ENCODE measurements at places on chromosomes 3 and 15.

GRCh38 chr3:119524931-119525662 lies 26.8 kb downstream of the TIMMDC1 start:
- no peak for DNase-seq

DNA sequence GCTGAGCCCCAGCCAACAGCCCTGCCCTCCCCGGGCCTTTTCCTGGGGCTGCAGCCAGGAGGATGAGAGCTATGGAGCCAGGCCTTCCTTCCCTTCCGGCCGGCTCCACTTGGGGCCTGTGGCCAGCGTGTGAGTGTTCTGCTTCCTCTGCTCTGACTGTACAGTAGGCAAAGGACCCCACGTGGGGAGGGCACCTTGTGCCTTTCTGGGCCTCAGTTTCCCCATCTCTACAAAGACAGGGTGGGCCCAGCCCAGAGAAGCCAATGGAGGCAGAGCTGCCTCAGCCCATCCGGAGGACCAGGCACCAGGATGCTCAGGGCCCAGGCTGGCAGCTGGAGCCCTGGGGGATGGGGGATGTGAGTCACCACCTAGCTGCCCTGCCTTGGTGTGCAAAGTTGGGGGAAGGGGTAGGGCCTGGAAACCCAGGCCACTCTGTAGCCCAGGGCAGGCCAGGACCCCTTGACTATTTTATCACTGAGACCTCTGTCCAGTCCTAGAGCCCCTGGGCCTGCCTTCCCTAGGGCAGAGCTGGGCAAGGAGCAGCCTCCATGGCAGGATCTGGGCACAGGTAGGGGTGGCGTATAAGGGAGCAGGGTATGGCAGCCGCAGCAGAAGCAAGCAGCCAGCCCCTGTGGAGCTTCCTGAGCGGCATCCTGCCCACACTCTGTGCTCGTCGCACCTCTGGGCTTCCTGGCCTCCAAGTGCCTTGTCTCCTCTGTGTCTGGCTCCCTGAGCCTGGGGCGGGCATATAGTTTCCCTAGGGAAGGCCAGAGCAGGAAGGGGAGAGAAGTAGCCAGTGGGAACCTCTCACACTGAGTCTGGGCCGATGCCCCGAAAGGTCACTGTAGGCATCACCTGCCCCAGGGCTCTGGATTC lies 1.8 kb downstream of the PSTPIP1 start:
- DNase-seq, result no peak

DNA sequence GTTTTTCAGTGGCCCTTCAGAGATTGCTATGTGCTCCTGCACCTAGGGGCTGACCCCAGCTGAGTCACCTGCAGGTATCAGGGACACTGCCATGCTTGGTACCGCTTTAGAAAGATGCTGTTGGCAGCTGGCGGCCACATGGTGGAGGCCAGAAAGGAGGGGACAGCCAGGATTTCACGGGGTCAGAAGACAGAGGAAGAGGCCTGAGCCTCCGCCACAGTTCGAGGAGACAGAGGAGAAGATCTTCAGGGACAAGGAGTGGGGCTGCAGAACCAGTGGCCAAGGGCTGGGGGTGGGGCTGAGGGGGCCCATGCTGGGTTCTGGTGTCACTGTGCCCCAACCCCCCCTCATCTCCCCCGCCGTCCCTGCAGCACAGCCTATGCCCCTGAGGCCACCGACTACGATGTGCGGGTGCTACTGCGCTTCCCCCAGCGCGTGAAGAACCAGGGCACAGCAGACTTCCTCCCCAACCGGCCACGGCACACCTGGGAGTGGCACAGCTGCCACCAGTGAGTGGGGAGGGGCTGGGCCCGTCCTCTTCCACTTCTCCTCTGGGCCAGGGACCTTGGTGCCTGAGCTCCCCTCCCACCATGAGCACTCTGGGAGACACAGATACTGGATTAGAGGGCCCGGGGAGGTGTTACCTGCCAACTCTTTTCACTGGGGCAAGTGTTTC lies 19.9 kb downstream of the LOXL1 start:
- no peak for DNase-seq

DNA sequence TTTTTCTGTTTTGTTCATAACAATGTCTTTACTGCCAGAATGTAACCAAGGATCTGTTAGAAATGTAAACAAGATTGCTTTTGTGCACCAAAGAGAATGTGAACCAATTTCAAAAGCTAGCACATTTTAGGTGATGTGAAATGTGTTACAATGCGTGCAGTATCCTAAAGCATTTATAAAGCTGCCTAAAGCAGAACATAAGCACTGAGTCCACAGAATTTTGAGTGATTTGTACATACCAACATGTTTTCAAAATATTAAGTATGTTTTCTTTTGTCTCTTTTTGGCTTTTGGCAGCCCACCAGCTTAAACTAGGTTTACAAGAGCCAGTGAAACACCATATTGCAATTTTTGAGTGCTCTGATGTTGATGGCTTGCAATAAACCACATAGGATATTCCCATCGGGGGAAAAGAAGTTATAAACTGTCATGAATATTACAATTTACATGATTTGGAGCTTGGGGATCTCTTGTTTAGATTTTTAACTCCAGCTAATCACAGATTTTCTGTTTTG lies 364.0 kb downstream of the ZIC1 start:
- no peak for DNase-seq

GRCh38 chr3:138441256-138441655 lies 6.8 kb downstream of the ESYT3 start:
- DNase-seq, result no peak

DNA sequence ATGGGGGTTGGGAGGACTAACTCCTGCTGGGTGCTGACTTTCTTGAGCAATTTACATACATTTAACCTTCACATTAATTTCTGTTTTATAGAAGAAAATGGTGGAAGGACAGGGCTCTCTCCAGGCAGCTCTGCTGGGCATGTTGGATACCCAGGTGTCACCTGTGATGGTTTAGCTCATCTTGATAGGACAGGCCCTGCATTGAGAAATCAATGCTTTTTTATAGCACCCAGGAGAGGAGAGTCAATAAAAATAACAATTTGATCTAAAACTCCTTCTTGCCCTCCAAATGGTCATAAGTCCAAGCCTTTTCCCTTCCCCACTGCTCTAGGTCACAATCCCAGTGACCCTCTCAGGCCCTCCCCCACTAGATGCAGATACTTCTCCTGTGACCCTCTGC lies 48.3 kb upstream of the RBP1 start:
- DNase-seq, result no peak

DNA sequence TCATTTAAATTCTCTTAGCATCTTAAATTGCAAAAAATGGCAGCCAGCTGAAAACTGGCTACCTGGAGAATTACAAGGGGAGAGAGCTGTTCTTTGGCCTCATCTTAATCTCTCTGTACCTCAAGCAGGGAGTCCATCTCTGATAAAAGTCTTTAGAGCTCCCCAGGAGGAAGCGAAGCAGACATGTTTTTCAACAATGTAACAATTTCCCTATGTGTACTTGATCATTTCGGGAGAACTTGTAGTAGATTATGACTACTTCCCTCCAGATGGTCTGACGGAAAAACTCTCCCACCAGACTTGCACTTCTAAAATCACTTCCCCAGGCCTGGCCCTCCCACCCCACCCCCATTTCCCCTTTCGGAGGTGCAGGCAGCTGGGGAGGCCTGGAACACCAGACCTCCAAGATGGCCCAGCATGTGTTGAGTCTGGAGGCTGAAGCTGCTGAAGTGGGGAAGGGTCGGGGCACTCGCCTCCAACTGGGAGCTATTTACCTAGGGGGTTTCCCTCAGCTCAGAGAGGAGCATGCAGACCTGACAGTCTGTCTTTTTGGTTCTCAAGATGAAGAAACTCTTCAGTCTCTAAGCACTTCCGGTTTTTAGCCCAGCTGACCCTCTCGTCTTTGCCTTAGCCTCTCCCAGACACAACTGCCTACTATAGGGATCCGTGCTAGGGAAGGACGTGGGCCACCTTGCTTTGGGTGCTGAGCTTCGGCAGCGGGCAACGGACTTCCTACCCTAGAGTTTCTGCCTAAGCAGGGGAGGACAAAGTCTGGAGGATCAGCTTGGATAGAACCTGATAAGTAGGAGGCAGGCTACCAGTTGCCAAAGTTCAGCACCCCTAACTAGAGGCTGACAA lies 164.0 kb upstream of the TBL1XR1 start:
- DNase-seq, result no peak

GRCh38 chr15:33671456-33671855 lies 296.8 kb upstream of the CHRM5 start:
- DNase-seq, result no peak

DNA sequence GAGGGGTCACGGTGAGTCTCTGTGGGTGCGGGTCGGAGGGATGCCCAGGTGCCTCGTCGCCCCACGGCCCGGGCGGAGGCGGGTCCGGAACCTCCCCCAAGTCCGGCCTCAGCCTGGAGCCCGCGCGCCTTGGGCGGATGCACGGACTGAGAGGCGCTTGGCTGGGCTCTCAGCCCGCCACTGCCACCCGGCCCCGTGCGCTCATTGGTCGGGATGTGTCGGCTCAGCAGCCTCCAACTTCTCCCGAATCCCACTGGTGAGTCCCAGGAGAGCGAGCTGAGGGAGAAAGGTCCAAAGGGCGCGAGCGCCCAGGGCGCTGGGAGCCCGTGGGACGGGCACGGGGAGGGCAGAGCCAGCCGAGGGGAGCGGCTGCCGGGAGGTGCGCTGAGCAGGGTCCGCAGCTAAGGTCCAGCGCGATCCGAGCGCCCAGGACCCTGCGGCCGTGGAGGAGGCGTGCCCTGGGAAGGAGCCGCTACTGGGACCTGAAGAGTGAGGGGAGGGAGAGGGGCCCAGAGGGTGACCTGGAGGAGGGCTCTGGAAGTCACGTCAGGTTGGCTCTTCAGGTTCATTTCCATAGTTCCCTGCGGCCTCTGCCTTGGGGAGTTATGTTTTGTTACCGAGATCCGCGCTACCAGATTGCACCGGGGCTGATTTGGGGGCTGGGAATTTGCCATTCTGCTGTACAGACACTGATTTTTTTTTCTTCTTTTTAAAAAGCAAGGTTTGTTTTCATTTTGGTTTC lies at the start of gene MME:
MME (plus strand) TSS at position 574 of the 742 bp plus-strand sequence. CDS start 3,849 bp downstream, outside the sequence.
- DNase-seq, result no peak

DNA sequence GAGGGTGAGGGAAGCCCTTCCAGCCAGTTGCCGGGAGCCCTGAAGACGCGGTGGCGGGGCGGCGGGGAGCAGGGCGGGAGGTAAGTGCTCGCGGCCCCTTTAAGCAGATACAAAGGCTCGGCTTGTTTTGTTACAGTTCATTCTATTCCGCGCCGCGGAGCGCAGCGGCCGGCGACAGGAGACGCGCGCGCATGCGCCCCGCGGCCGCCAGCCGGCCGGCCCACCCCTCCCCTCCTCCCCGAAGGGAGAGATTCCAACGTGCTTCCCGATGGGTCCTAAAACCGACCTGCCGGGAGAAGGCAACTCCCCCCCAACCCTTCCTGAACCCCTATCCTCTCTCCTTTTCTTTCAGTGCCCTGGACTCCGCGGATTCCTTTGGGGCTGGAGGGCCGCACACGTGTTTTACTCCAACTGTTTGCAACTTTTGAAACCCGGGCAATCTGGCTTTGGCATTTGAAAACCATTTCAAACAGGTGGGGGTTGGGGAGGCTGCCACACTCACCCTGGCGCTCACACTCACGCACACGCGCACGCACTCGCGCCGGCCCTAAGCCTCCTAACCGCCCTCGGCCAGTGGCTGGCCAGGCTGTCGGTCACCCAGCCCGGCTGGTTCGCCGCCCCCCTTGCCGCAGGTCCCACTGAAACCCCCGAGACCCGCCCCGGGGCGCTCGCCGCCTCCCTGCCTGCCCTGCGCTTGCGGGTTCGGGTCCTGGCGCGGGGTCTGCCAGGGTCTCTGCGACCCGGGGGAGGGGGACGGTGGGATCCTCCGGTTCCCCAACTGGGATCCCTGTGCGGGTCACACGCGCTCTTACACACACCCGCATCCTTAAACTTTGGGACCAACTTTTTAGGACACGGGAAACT lies at the start of gene MAGI1:
MAGI1 (minus strand) TSS at position 193 of the 864 bp plus-strand sequence. CDS start 610 bp downstream, outside the sequence.
- DNase-seq, result peak; percentile 80

DNA sequence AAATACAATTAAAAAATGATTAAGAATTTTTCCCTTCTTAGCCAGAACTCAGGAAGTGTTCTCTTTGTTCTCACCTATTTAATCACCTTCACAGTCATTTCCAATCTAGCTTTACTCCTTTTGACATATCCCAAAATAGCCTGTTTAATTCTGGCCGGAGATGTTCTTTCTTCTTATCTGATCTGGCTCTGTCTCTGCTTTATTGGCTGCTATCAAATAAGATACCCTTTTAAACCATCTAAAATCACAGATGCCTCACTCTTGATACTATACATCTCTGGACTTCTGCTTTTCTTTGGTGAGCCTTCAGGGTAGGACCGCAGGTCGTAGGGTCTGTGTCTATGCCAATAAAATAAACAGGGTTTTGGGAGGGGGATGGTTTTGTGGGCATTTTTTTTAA lies 319.2 kb upstream of the SEMA6D start:
- DNase-seq, result no peak

DNA sequence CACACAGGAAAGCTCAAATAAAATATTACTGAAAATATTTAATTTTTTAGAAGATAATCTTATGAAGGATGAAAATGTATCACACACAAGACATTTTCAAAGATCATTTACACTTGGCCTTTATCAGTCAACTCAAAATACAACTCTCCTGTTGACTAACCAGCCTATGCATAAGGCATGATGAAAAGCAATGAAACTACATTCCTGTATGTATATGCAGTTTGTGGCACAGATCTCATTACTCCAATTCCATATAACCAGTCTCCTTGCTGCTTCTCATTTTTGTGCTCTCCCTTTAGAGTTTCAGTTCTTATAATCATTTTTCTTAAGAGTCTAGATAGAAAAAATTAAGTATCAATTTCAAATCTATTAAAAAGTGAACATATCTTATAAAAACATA lies 25.8 kb downstream of the AQR start:
- DNase-seq, result no peak

GRCh38 chr3:61946570-61947324 lies 385.4 kb downstream of the PTPRG start:
- no peak for DNase-seq

DNA sequence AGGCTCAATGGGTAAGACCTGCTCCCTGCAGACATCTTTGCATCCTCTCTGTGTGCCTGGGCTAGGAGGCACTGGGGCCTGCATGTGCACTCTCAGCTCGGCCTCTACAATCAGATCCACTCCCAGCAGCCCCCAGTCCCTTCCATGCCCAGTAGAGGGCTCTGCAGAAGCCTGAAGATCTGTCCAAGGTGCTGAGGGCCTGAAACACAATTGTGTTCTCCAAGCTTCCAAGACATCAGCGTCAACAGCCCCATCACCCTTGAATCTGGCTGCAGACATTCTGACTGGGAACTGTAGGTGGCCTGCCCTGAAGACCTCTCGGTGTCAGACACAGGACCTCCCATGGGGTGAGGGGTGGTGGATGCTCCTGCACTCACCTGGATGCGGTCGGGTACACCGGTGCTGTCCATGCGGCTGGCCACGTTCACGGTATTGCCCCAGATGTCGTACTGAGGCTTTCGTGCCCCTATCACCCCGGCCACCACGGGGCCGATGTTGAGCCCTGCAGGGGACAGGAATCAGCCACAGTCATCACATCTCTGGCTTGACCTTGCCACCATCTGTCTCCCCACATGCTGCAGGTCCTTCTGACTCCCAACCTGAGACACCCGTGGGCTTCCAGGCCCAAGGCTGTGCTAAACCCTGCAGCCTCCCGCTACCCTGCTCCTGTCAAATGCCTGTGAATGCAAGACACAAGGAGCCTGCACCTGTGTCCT lies 84.7 kb downstream of the SEC22A start:
- DNase-seq, result no peak

GRCh38 chr15:92033314-92033713 lies 179.8 kb downstream of the SLCO3A1 start:
- no peak for DNase-seq

- DNase-seq, result no peak
These were observed 312.1 kb downstream of the GRM7 start for GRCh38 chr3:7172996-7173395.

Data from DMS153 (cell line).